ENCODE measurements at places on chromosomes 16 and 17.

GRCh38 chr17:65137021-65137939 lies at the start of gene RGS9:
Gene RGS9 (plus strand): TSS chr17:65137370. CDS start chr17:65137541, 171 bp downstream.
- peak; percentile 15 for DNase-seq

GRCh38 chr17:15123593-15124263 lies 141.4 kb downstream of the PMP22 start:
- DNase-seq, result no peak

- DNase-seq, result no peak
Observed at GRCh38 chr16:2751577-2752034, 832 bp upstream of the SRRM2 start.

GRCh38 chr17:35740216-35740615 lies 8.8 kb downstream of the RASL10B start:
- DNase-seq, result no peak

DNA sequence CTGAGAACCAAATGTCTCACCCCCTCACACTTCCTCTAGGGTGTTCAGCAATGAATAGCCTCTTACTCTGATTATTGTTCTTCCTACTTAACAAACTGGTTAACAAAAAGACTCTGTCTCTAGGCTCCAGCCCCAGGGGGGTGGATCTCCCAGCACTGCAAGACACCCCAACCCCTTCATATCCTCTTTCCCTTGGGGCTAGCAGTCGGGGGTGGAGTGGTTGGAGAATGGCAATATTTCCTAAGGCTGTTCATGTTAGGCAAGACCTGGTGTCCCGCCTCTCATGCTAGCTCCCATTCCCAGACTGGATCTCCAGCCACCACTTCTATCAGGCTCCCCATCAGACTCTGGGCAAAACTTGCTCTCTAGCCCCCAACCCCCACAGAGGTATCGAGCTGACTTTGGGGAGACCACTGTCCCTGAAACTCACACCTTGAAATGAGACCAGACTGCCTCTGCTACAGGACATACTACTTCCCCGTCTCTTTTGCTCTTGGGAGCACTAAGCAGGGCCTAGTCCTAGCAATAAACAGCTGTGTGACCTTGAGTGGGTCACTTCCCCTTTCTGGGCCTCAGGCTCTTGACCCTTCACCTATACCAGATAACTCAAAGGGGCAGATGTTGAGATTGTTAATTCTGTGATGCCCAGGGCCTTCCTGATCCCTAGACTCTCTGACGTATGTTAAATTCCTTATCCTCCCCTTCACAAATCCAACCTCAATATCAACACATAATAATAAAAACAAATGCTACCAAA lies 2.4 kb downstream of the SLC25A35 start:
- DNase-seq, result no peak

DNA sequence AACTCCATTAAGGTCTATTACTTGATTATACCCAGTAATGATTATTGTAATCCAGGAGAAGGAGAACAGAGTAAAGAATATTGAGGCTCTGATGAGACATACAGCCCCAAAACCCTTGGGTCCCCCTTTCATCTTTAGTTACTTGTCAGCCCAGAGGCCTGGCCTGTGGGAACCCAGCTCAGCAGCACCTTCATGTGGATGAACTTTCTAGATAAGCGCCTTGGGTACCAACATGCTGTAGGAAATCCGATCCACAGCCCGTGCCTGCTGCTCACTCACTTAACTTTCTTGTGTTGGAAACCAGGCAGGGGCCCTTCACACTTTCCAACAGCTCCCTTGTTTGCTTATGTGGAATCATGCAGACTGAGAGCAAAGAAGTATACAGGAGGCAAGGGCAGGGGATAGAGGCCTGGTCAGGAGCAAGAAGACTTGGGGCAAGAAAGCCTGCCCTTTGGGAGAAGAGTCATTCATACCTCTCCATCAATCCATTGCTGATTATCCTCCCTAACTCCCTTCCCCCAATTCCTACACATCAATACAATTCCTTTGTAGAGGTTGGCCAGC lies 64.0 kb upstream of the SOX9 start:
- no peak for DNase-seq

GRCh38 chr17:17757956-17758845 lies 76.9 kb downstream of the RAI1 start:
- DNase-seq, result no peak

- DNase-seq, result no peak
Observed at GRCh38 chr17:76353004-76353598, 615 bp downstream of the PRPSAP1 start.

GRCh38 chr16:89034573-89034961 lies 57.6 kb upstream of the CBFA2T3 start:
- no peak for DNase-seq

- DNase-seq, result peak; percentile 27
Observed at GRCh38 chr16:3861808-3862451, 18.6 kb downstream of the CREBBP start.

DNA sequence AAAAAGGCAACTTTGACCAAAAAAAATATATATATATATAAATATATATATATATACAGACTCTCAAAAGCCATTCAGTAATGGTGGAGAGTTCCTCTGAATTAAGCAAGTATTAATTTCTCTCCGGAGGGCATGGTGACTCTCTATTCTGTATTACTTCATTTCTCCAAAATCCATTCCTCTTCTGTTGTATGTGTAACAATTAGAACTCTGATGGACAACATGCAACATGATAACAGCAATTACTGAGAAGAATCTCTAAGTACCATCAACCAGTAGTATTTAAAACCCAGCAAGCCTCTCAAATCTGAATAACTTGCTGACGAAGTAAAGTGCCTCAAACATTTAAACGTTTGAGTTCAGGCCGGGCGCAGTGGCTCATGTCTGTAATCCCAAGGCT lies 2.3 kb downstream of the GRB2 start:
- no peak for DNase-seq

DNA sequence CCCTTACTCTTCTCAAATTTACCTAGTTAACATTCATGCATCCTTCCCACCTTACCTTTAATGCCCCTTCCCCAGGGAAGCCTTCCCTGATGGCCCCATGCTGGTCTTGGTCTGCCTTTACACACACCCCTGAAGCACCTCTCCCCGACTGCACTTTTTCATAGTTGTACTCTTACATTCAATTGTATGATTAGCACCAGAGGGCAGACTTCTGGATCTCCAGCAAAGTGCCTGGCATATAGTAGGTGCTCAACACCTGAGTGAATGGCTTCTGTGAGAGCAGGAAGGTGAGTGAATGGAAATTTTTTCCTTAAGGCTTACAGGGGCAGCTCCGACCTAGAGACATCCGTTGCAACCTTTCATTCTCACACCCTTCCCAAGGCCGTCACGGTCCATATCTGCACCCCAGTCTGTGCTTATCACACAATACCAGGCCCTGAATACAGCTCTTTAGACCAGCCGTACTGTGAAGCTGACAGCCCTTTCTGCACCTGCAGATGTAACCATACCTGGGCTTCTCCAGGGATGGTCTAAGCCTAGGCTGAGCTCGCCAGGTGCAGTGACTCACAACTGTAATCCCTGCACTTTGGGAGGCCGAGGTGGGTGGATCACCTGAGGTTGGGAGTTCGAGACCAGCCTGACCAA lies 4.4 kb downstream of the PGAP3 start:
- no peak for DNase-seq

DNA sequence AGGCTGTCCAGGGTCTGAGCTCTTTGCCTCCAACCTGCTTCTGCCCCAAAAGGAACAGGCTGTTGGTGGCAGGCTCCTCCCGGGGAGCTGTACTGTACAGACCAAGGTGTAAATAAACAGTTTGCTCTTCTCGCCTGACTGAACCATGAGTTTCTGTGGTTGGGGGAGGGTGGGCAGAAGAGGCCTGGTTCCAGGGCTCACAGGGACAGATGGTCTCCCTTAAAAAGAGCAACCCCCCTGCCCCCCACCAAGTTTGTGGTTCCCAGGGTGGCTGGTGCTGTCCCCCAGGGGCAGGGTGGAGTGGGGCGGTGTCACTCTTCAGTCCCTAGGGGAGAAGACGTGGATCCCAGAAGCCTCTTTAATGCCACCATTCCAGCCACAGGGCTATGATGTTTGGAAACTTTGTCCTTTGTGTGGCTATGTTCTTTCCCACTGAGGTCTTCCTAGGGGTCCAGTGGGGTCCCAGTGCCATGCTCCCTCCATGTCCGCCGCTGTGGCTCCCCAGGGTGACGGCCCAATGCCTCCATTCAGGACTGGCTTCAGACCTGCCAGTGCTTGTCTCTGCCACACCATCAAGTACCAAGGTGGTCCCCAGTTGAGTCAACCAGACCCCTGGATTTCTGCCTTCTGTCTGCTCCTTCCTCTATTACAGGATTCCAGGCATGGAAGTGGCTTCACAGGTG lies 146.7 kb downstream of the RAB11FIP4 start:
- no peak for DNase-seq

- no peak for DNase-seq
Observed at GRCh38 chr16:72427783-72428331, 255.9 kb upstream of the PMFBP1 start.

- no peak for DNase-seq
Observed at GRCh38 chr17:41076788-41077187, 7.2 kb upstream of the KRTAP4-7 start.

GRCh38 chr17:75983501-75984181 lies 4.6 kb downstream of the TEN1 start:
- DNase-seq, result no peak

DNA sequence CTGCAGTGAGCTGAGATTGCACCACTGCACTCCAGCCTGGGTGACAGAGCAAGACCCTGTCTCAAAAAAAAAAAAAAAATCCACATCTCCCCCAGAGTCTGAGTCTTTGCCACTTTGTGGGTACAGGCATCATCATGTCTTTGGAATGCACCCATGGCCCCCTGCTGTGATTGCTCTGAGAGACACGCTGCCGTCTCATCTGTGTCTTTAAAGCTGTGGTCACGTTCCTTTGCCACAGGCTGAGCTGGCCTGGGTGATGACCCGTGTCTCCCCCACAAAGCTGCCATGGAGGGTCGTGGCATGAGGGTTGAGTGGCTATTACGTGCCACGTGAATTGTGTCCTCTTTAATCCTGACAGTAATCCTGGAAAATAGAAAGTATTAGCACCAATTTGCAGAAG lies 20.2 kb downstream of the CRISPLD2 start:
- DNase-seq, result no peak

GRCh38 chr17:58066401-58066800 lies 16.8 kb upstream of the DYNLL2 start:
- no peak for DNase-seq

DNA sequence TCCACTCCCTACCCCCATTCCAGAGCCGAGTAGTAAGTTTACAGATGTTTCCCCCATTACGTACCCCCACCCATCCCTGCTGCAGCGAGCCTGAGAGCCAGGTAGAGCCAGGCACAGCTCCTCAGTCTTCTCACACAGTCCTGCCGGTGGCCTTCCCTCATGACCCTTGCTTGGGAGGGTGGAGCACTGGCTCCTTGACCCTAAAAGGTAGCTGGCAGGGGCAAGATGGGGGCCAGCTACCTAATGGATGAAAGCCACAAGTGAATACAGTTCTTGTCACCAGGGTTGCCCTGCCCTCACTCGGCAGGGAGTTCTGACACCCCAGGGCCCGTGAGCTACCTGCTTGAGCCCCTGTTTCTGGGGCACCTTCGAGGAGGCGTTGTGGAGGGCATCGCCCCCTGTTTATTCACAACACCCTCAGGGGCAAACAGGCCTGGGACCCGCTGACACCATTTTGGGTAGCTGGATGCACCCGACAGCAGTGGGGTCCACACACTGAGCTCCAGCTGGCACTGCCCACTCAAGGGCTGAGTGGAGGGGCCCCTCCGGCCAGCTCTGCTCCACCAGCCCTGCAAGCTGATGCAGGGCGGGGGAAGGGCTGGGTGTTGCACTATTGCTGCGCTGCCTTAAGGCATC lies 22.2 kb downstream of the ADAM11 start:
- no peak for DNase-seq

DNA sequence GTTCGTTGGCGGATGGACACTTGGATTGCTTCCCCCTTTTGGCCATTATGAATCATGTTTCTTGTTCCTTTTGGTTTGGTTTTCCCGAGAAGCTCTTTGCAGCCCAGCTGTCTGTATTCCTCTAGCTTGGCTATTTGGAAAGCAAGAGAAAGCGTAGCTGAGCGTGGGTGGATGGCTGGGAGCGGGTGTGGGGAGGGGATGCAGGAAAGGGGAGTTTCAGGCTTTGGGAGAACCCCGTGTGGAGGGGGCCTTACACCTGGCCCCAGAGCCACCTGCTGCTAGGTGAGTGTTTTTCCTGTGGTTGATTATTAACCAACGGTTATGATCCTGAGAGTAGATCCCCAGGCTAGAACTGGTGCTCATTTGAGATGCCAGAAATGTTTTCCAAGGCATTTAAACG lies 103.7 kb downstream of the RAP1GAP2 start:
- DNase-seq, result no peak

- no peak for DNase-seq
Observed at GRCh38 chr17:76542566-76542971, 2.7 kb downstream of the PRCD start.

DNA sequence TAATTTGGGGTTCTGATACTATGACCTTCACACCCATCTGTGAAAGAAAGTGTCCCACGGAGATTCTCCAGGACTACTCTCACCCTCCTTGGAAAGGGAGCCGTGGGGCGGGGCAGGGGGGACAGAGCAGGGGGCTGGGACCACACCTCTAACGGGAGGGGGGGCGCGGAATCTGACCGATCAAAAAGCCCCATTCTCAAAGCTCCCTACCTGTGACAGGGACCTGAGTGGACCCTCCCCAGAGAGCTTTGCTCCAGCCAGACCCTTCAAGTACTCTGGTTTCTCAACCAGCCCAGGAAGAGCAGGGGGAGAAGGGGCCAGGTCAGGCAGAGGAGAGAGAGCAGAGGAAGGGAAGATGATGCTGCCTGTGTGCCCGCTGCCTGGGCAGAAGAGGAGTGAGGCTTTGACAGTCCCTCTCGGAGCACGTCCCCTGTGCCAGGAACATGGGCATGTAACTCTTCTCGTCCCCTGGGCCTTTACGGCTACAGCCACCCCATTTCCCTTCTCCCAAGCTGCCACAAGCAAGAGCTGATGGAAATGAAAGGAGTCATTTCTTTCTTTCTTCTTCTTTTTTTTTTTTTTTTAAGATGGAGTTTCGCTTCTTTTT lies 682 bp downstream of the XAF1 start:
- no peak for DNase-seq

DNA sequence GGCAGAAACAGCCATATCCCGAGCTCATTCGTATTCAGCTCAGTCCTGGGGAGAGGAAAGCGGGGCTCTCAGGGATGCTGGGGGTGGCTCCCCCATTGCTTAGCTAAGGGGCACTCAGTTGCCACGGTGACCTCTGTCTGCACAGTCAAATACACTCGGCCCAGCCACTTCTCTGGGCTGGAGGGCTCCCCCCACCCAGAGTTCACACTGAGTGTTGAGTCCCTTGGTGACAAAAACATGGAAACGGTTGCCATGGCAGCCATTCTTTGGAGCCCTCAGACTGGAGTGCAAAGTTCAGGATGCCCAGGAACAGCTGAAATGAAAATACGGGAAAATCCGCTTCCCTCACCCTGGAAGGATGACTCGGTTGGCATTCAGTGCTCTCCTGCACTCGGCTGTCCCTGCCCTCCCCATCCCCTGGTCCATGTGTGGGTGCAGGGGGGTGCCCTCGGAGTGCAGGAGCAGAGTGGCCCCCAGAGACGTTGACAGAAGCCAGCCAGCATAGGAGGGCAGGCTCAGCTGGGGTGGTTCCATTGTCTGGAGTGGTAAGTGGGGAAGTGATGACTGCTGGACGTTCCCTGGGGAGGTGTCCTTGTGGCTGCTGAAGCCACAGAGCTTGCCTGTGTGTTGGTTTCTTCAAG lies 216.5 kb downstream of the NTN1 start:
- no peak for DNase-seq

Data from bone marrow (tissue), 2 donors.